ENCODE measurements at places on chromosomes 13 and 19.
A peak's percentile ranks its signal among the peaks of the same experiment; 100 is the strongest.

DNA sequence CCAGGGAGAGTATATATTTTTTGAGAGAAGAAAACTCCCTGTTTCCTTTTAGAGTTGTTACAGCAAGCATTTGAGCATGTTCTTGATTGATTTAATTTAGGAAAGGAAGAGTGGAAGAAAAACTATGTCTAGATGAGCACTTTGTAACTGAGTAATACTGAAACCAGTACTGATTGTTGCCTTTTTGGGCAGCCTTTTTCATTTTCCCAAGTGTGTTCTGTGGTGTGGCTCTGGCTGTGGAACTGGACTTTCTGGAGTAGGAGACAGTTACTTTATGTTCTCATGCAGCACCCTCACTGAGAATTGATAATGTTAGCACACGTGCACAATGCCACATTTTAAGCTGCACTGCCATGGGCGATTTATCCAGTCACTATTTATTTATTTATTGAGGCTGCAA lies 211.5 kb downstream of the LMO7 start:
- no peak for DNase-seq

GRCh38 chr13:53336441-53337160 lies 308.0 kb downstream of the OLFM4 start:
- no peak for DNase-seq

- no peak for DNase-seq
Measured at GRCh38 chr13:104461049-104461448, 1394.8 kb upstream of the SLC10A2 start.

DNA sequence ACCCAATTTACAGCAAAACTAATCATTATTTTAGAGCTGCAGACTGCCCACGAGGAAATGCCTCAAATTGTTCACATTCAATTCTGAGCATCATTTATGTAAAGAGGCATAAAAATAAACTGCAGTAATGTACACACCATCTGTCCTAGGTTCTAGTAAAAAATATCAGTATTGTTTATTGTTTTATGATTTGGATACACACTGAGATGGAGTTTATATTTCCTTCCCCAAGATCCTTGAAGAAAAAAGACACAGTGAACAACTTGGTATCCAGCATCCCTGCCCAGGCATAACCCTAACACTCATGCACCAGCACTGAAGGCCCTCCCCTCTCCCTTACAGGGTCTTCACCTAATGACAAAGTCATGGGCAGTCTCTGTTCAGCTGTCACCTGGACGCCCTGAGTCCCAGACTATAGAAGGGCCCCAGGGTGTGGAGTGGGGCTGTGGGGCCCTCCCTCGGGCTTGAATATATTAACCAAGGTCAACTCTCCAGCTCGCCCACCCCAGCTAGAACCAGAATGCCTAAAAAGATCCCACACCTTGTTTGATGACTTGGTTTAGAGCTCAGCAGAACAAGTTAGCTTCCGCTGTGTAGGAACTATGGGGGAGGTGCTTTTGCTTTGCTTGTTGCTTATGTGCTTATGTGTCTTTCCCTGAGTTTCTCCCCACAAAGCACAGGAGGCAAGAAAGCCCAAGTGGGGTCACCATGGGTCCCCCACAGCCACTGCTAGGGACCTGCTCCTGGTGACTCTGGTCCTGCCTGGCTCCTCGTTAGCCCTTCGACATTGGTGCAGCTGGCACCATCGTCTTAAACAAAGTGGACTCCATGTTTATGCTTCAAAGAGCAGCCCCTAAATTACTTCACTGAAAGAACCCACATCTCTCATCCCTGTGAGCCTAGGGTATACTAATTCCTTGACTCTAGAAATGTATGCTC lies 111.1 kb downstream of the COL4A1 start:
- DNase-seq: no peak

DNA sequence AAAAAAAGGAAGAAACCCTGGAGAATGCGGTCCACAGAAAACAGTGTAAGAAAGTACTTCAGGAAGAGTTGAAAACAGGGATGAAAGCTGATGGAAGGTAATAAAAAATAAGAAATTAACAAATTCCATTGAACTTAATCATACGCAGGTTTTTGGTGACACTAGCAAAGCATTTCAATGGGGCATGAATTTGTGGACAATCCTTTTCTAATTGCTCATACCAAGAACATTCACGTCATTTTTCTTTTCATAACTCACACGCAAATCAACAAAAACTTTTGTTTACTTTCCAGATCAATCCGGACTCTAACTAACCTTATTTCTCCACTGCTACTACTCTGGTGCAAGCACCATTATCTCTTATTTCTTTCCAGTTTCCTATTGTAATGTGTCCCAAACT lies 1195.0 kb downstream of the SLITRK5 start:
- no peak for DNase-seq

- DNase-seq: no peak
Measured at GRCh38 chr13:67775359-67775758, 545.2 kb upstream of the PCDH9 start.

- DNase-seq: no peak
Measured at GRCh38 chr13:84844473-84844872, 954.7 kb downstream of the SLITRK6 start.

DNA sequence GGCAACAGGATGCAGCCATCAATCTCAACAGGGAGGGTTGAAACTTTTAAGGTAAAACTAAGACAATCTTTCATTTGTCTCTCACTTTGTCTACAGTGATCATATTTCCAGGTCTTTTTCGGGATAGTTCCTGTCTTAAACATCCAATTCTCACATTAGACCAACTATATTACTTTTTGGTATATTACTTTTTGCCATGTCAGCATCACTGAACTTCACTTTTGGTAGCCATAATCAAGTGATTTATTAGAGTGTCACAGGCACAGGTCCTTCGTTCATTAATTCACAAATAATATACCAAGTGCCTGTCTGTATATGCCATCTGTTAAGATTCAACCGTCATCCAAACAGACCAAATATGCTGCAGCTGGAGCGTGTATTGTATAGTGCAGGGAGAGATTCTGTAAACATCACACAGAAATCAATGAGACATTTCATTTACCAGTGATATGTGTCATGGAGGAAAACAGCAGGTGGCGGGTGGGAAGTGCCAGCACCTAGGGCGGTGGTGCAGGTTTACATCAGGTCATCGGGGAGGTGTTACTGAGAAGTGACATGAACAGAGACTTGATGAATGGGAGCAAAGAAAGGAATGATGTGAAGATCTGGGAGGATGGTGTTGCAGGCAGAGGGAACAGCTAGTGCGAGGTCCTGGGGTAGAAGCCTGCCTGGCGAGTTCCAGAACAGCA lies 24.9 kb downstream of the ARHGEF7 start:
- no peak for DNase-seq

- no peak for DNase-seq
Measured at GRCh38 chr13:39154041-39154440, 115.8 kb downstream of the NHLRC3 start.

DNA sequence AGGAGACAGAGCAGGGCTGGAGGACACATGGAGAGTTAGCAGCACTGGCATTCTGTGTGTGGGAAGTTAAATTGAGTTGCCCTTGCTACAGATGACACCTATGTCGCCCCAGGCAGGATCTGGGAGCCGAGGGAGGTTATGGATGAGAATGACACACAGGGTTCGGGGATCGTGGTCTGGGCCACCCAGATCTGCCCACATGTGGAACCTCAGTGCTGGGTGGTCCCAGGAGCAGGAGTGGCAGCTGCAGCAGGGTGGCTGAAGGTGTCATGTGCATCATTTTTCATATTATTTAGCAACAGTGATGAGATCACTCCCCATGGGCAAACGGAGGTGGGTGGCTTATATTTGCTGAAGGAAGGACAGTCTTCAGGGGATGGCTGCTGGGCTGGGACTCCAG lies 3.2 kb downstream of the IL17D start:
- no peak for DNase-seq

DNA sequence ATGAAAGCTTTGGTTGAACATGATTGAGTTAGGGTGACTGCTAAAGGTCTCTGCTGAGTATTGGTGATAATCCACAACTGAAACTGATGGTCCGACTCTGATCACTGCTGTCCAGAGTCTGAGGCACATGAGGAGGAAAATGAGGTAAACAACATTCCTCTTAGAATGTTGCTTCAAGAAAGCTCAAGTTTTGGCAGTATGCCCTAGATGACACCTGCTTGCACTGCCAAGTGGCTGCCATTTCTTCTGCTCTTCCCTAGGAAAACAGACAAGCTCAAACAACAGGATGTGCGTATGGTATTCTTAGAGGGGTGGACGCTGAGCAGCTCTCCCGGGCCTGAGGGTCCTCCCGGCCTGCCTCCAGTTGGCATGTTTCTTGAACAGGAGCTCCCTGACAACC lies 15.2 kb upstream of the MTIF3 start:
- DNase-seq: no peak

DNA sequence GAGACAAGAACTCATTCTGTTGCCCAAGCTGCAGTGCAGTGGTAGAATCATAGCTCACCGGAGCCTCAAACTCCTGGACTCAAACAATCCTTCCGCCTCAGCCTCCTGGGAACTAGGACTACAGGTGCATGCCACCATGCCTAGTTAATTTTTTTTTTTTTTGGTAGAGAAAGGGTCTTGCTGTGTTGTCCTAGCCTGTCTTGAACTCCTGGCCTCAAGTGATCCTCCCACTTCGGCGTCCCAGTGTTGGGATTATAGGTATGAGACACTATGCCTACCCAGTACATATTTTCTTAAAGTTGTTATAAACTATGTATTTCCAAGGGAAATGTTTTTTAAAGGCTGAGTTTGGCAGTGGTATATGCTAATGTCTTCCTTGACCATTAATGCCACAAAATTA lies 412.6 kb downstream of the KLF12 start:
- DNase-seq: no peak

DNA sequence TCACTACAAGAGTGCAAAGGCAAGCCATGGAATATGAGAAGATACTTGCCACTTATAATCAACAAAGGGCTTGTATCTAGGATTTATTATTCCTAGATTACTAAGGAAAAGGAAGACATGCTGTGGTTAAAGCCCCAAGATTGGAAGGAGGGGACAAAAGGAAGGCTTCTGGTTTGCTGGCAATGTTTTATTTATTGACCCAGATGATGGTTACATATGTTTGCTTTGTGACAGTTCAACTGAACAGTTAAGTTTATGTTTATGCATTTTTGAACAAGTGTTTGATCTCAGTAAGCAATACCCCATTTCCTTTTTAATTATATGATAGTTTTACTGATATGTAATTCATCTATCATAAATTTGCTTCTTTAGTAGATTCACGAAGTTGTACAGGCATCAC lies 40.3 kb downstream of the CDADC1 start:
- no peak for DNase-seq

GRCh38 chr13:99507986-99508385 lies 6.7 kb downstream of the TM9SF2 start:
- DNase-seq: no peak

- no peak for DNase-seq
Measured at GRCh38 chr13:111534751-111535522, 214.5 kb downstream of the TEX29 start.

DNA sequence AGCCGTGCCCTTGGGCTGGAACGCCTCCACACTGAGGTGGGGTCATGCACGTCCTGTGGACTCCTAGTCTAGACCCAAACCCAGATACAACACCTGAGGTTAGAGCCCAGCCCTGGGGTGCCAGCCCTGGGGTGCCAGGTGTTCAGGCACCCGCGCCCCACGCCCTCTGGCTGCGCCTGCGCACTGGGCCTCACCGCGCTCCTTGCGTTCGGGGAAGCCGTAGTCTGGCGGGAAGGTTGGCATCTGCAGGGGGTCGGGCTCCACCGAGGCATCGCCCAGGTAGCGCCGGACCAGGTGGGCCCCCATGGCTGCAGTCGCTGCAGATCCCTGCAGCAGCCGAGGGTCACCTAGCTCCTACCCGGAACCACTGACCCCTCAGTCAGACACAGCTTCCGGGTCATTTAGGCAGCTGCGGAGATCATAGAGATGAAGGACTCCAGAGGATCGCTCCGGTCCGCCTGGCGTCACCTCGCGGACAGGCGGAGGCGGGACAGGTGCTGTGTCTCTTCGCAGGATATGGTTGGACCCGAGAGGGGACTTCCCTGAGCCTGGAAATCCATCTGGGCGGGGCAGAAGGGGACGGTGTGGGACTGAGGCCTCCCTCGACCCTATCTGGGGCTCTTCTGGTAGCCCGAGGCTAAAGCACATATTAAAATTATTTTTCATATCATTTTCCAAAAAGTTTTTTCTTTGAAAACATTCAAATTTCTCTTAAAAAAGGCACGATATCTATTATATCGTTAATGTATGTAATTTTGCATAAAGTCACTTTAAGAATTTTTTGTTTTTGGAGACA lies at the start of gene NDUFB7:
TSS of gene NDUFB7 (minus strand) at position 372 of the 796 bp plus-strand sequence. CDS start at position 306, 66 bp downstream.
- DNase-seq: peak; percentile 90

DNA sequence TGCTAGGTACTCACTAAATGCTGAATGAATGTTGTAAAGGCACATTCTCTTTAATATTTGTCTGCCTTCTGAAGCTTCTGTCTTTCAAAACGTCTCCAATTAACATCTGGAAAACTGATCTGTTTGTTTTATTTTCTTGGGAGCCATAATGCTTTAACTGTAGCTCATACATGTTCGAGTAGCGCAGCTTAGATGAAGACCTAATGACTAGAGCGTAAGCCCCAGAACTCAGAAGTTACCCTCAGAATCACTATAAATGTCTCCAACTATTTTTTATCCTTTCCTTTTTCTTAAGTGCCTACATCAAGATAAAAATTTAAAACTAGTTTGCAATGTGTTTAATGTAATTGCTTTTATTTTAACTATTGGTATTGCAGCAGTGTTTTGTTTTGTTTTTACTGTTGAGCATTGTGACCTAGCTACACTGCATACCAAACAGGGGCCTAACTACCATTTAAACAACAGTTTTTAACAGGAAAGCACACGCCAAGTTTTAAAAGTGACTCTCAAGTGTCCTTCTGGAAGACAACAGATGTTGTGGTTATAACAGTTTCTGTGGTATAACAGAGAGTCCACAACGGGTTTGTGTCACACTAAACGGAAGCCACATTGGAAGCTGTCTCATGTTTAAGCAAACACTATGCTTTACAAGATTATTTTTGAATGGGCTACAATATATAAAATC lies 42.0 kb downstream of the MRPL57 start:
- DNase-seq: no peak

GRCh38 chr19:50739132-50739913 lies 16.2 kb downstream of the CLEC11A start:
- no peak for DNase-seq

GRCh38 chr19:1161716-1162115 lies 12.4 kb downstream of the SBNO2 start:
- no peak for DNase-seq

GRCh38 chr13:44617648-44618047 lies 41.5 kb upstream of the TSC22D1 start:
- no peak for DNase-seq

- peak; percentile 84 for DNase-seq
Measured at GRCh38 chr19:43562698-43563241, 12.6 kb downstream of the XRCC1 start.

Data from central memory CD4-positive, alpha-beta T cell (primary cell).